MCF 10A (cell line): ENCODE measurements at places on chromosomes 7 and 10. TPM values are rescaled to one million over a fixed set of nuclear protein-coding genes. Genes with fewer than 3 reads are reported as not detected.
A peak's percentile ranks its signal among the peaks of the same experiment; 100 is the strongest.

DNA sequence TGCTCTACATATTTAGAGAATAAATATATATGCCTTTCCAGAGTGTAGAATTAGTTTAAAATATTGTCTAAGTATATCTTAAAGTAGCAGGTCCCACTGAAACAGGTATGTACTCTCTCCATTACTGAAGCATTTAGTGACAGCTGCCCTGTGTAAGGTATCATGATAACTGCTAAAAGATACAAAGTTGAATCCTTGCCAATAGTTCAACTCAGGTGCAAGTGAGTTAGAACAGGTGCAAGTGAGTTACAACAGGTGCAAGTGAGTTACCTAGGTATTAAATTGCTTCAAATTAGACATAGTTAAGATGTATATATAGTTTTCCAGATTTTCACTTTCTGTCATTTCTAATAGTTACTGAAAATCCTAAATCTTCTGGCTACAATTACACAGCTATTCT lies 119.1 kb downstream of the CNOT4 start:
- DNase-seq: no peak

GRCh38 chr7:124700655-124701054 lies 64.9 kb downstream of the GPR37 start:
- DNase-seq: no peak

Gene ODAD2
- 0.28 and 1.3 TPM in 2 replicates for total RNA-seq

DNA sequence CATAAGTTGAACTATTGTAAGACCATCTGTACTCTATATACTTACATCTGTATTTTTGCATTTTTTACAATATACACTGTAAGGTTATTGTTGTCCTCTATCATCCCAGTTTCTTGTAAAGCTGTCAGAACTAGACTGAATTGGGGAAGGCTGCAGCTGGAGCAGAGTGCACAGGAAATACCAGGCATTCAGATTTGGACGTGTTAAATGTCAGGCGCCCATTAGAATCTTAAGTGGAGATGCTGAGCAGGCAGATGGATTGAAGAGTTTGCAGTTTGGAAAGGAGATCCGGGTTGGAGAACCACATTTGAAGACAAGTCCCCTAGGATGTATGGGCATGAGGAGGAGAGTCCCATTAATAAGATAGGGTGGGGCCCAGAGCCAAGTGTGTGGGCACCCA lies 40.4 kb downstream of the MTURN start:
- no peak for DNase-seq

GRCh38 chr10:90751107-90751997 lies 106.5 kb downstream of the HTR7 start:
- peak; percentile 71 for DNase-seq

DNA sequence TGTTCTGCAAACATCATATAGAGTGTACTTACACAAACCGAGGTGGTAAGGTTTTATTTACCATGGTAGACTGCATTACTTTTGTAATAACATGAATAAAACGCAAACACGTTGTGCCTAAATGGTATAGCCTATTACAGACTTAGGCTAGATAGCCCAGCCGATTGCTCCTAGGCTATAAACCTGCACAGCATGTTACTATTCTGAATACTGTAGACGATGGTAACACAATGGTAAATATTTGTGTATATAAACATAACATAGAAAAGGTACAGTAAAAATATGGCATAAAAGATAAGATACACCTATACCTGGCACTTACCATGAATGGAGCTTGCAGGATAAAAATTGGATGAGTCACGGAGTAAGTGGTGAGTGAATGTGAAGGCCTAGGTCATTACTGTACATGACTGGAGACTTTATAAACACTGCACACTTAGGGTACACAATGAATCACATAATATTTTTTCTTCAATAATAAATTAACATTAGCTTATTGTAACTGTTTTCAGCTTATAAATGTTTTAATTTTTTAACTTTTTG lies 16.3 kb downstream of the AKR1D1 start:
- no peak for DNase-seq

- DNase-seq: peak; percentile 24
Measured at GRCh38 chr7:22356010-22356691, 803 bp downstream of the RAPGEF5 start.

Gene PIP
- total RNA-seq: not detected in 2 replicates

DNA sequence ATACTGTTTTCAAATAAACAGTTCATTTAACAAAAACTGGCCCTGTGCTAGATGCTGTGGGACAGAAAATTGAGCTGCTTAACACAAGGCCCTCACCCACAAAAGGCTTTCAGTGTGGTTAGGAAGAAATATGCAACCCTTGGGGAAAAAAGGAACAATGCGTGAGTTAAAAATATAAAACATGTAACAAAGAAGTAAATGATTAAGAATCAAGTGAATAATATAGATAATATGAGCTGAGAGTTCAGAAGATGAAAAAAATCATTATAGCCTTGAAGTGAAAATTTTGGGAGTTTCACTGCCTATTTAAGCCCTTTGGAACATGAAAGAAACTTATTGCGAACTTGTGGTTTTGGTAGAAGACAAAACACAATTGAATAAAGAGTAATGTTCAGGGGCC lies 495.4 kb downstream of the GFRA1 start:
- no peak for DNase-seq

- DNase-seq: no peak
Measured at GRCh38 chr10:69731184-69731583, 70.5 kb upstream of the COL13A1 start.

DNA sequence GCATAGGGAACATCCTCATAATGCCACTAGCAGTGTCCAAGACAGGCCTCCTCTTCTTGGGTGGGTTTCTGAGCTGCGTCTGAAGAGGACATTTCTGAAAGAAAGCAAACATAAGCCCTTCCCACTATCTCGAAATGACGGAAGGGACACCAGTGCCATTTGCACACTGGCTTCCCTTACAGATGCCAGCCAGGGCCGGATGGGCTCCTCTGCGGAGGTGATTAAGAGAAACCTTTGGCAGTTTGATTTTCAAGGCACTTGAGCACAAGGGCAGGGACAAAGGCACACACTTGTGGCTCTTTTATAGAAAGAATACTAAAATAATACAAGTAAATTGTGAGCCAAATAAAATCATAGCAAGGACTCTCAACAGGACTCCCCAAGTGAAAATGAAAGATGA lies 106.6 kb upstream of the CELF2 start:
- DNase-seq: no peak

Gene LIPN
- not detected in 2 replicates for total RNA-seq

DNA sequence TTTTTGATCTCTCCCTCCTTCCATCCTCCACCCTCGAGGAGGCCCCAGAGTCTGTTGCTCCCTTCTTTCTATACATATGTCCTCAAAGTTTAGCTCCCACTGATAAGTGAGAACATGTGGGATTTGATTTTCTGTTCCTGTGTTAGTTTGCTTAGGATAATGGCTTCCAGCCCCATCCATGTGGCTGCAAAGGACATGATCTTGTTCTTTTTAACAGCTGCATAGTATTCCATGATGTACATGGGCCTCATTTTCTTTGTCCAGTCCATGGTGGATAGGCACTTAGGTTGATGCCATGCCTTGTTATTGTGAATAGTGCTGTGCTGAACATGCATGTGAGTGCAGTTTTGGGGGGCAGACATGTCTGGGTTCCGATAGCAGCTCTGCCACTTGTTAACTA lies 51.4 kb downstream of the GATA3 start:
- DNase-seq: no peak

GRCh38 chr10:20110125-20111100 lies 294.2 kb downstream of the PLXDC2 start:
- DNase-seq: no peak

Gene COL28A1
- 0.29 and 0.96 TPM in 2 replicates for total RNA-seq

DNA sequence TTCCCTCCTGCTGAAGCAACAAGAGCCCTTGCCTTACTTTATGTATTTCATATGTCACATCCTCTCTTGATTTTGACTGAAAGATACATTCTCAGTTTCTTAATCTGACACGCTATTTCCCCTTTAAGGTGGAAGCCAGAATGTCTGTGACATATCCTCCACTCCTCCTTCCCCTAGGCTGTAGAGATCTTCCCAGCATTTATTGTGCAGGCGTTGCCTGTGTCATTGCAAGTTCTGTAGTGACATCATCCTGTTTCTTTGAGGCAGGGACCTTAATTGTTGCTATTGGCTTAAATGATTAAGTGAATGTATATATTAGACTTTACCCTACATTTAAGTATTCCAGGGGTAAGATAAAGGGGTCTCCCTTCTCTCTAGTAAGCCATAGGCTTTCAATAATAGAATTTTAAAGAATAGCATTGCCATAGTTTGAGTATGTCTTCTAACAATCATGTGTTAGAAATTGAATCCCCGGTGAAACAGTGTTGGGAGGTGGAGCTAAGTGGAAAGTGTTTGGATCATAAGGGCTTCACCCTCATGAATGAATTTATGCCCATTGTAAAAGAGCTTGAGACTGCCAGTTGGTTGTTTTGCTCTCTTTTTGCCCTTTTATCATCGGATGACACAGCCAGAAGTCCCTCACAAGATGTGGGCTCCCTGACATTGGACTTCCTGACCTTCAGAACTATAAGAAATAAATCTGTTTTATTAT lies 189.5 kb upstream of the CDC14C start:
- no peak for DNase-seq

DNA sequence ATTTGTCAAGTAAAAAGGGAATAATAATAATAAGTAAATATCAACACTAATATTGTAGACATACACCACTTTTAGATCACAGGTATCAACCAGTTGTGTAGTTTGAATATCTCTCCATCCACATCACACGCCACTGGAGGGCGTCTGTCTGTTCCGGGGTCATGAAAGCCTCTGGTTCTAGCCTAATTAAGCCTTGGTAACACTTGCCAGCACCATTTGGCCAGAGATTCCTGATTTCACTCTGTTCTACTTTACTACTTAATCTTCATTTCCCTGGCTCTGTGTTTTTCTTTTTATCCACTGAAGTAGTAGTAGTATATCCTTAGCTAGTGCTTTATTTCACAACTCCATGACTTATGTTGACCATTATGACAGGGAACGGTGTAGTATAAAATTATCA lies 285.6 kb upstream of the POM121L12 start:
- DNase-seq: peak; percentile 19

GRCh38 chr7:95933618-95934017 lies 161.3 kb downstream of the DYNC1I1 start:
- no peak for DNase-seq

GRCh38 chr10:80265740-80266512 lies 23.5 kb downstream of the MAT1A start:
- no peak for DNase-seq

Gene OR2A42
- not detected in 2 replicates for total RNA-seq

DNA sequence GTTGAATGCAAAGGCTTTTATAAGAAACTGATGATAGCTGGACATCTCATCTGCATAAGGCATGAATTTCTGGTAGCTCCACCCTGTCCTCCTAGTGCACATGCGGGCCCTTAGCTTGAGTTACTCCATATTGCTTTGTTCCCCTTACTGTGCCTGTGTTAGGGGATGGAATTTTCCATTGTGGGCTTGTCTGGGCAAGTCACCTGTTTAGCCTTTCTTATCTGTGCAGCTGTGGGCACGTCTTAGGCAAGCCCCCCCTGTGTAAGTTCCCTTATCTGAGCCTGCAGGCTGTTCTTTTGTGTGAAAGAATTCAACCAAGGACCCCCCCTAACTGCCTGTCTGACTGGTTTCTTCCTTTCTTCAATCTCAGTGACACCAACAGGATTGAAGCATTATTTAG lies 14.5 kb upstream of the CROT start:
- DNase-seq: no peak

Gene CD36
- total RNA-seq: 0.12 and 0.27 TPM in 2 replicates

Gene ASZ1
- total RNA-seq: not detected in 2 replicates

GRCh38 chr7:20257212-20257611 lies 40.0 kb upstream of the MACC1 start:
- DNase-seq: no peak

GRCh38 chr10:71023704-71024283 lies 135.4 kb upstream of the PCBD1 start:
- DNase-seq: no peak

GRCh38 chr7:1548438-1548831 lies 7.6 kb downstream of the TMEM184A start:
- no peak for DNase-seq

GRCh38 chr7:141550386-141551093 lies 670 bp upstream of the AGK start:
- peak; percentile 7 for DNase-seq

GRCh38 chr10:88922041-88922440 lies 30.5 kb downstream of the ACTA2 start:
- no peak for DNase-seq

Gene GNAI1
- 27.6 and 30.4 TPM in 2 replicates for total RNA-seq

DNA sequence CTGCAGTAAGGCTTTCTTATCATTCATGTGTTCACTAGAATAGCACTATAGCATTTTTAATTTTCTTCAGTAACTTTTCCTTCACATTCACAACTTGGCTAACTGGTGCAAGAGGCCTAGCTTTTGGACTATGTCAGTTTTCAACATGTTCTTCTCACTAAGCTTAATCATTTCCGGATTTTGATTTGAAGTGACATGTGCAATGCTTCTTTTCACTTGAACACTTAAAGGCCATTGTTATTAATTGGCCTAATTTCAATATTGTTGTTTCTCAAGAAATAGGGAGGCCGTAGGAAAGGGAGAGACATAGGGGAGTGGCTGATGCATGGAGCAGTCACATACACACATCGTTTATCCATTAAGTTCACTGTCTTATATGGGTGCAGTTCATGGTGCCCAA lies 151.2 kb upstream of the NFE2L3 start:
- DNase-seq: no peak

Gene ELOVL3
- total RNA-seq: not detected in 2 replicates

DNA sequence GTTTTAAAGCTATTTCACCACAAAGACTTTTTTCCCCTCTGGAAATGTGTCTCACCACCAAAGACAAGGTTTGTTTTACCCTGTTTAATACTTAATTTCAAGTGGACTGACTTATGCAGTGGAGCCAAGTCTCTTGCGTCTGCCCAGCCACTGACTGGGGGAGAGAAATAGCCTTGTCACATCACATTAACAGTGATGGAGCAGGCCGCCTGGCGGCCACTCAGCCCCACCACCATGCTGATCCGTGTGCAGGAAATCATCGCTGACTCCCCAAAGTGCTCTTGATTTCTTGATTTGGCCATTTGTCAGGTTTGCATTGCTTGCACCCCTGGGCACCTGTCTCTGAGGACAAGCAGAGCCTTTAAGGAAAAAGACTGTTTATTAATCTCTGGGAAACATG lies 334.1 kb downstream of the GLRX3 start:
- no peak for DNase-seq

Gene SDK1
- 1.5 and 3.3 TPM in 2 replicates for total RNA-seq

GRCh38 chr7:1709281-1709680 lies 39.2 kb downstream of the ELFN1 start:
- no peak for DNase-seq

GRCh38 chr7:45642044-45642443 lies 67.9 kb downstream of the ADCY1 start:
- DNase-seq: no peak

GRCh38 chr10:22834471-22834870 lies 93.4 kb upstream of the ARMC3 start:
- no peak for DNase-seq

Gene ZNF736
- total RNA-seq: 9.2 and 13.1 TPM in 2 replicates

Gene EGR2
- 0.25 and 1.0 TPM in 2 replicates for total RNA-seq
